ENCODE measurements at places on chromosomes 11 and 22.

- DNase-seq, result no peak
These were observed 45.4 kb downstream of the MYO7A start for GRCh38 chr11:77173494-77173893.

GRCh38 chr11:3745161-3745560 lies 52.2 kb downstream of the NUP98 start:
- no peak for DNase-seq

DNA sequence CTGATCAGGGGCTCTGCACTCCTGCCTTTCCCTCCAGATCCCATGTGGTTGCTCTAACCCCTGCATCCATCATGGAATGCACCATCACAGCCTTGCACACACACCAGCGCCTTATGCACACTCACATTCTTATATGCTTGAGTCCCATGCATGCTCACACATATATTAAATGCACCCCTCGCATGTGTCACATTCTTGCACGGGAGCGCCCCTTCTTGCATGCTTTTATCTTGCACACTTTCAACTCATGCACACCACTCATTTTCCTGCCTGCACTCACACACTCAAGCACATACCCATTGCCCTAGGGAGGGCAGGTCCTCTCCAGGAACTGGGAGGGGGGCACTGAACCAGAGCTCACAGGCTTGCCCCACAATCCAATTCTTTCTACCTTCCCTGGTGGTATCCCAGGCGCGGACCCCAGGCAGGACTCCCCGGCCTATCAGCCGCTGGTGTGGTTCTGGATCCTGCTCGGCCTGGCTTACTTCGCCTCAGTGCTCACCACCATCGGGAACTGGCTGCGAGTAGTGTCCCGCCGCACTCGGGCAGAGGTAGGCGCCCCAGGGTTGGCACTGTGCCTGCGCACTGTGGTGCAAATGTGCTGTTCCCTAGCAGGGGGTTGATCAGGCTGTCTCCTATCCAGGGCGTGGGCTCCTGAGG lies 2.3 kb upstream of the CATSPERZ start:
- no peak for DNase-seq

DNA sequence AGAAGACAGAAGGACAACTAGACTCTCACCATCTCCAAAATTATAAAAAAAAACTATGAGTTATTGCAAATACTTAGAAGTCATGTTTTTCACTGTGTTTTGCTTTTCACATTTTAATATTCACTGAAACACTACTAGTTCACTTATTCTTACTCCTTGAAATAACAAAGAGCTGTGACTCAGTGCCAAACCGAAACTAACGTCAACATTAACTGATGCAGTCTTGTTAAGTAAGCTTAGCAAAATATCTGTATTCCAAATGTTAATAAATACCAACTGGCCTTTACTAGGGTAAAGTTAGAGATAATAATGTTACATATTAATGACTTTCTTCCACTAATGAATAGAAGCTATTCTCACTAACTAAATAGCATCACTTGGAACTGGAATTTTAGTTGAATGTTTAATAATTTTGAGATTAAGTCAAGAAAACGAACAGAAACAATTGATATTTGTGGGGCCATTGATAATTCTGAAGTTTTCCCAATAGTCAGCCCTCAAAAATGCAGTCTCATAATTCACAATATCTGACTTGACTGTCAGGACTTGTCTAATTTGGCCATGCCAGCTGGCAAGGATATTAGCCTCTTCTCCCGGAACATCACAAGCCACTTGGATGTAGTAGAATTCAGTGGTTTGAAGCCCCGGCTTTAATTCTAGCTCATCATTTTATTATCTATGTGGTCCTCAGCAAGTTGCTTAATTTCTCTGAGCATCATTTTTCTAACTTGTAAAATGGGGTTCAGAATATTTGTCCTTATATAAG lies 230.1 kb upstream of the DDI1 start:
- no peak for DNase-seq

GRCh38 chr22:26825960-26826935 lies 168.9 kb downstream of the MIAT start:
- DNase-seq, result no peak

All from spleen (tissue), 13 donors.